ENCODE measurements at places on chromosomes 6 and 20.

GRCh38 chr6:53566755-53567154 is 21.9 kb upstream of the GCLC start:
- no peak for DNase-seq

DNA sequence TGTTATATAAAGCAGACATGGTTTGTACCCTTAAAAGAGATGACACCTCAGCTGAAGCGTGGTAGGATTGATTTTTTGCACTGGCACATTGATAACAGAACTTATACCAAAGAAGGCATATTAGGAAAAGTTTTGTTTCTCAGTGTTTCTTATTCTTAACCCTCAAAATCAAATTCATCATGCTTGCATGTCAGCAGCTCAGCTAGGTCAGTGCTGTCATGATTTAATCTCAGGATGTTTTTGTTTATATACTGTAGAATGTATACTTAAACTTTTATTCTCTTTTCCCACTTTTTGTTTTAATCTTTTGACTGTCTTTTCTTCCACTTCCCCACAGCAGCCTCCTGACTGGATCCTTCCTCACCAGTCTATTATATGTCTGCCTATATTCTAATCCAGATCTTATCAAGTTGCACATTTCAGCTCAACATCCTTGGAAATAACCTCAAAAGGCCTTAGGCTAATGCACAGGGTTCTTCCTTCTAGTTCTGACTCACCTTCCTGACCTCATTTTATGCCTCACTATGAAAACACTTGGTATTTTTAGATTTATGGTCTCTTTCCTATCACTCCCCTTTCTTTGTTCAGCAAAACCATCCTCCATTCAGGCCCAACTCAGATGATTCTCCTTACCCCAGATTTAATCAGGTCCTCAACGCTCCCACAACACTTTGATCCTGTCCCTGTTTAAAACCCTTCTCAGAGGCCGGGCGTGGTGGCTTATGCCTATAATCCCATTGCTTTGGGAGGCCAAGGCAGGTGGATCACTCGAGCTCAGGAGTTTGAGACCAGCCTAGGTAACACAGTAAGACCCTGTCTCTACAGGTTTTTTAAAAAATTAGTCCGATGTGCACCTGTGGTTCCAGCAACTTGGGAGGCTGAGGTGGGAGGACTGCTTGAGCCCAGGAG is 7.2 kb downstream of the HEBP2 start:
- DNase-seq = no peak

DNA sequence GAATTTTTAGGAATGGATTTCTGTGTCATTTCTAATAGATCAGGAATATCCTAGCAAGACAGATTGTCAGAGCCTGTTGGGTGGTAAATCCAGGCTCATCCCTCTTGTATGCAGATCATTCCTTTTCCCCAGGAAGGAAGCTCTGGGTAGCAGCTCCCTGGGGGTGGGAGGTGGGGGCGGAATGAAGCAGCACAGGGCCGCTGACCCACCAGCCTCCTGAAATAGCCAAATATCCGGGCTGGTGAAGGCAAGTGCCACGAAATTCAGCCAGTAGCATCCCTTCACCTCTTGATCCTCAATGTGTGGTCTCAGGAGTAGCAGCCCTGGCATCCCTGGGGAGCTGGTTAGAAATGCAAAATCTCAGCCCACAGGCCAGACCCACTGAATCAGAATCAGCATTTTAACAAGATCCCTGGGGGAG is 256.9 kb downstream of the LRFN2 start:
- DNase-seq = no peak

DNA sequence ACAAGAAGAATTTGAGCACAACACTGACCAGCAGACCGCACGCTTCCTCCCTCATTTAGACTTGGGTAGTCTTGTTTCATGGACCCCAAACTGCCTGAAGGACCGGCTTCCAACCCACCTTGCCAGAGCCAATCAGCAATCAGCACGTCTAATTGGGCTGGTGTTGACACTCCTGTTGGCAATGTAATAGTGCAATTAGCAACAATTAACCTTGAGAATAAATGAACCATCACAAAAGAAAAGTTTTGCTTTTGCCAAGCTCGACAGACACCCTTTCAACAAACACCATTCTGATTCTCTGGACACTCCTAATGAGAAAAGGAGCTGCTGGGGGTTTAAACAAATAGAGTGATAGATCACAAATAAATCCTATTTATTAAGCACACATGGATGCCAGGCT is 61.0 kb downstream of the EDN3 start:
- no peak for DNase-seq

DNA sequence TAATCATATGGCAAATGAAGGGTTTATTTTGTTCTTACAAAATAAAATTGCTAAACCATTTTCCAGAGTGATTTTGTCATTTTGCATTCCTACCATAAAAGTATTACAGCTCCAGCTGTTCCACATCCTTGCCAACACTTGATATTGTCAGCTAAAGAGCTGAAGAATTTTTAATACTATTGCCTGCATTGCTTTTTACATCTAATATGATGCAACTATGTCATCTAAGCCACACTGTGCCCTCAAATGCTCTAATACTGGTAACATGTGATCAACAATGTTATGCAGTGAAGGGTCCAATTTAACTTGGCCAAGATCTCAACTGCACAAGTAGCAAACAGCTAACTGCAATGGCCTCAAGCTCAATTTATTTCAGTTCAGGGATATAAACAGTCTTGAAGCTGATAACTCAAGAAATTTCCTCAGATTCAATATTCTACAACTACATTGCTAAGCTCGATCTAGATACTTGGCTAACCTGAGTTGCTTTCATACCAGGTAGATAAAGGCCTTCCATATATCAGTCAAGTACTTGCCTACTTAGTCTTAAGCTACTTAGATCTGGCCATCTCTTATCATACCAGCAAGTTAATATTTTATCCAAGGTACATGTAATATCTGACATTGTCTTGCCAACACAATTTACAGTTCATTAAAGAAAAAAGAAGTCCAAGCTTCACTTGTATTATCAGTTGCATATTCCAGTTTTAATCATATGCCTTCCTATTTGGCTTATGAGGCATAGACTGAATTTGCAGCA is 17.0 kb downstream of the AKIRIN2 start:
- DNase-seq = no peak

- DNase-seq = no peak
Measured at GRCh38 chr6:146775220-146775619, 176.4 kb downstream of the ADGB start.

DNA sequence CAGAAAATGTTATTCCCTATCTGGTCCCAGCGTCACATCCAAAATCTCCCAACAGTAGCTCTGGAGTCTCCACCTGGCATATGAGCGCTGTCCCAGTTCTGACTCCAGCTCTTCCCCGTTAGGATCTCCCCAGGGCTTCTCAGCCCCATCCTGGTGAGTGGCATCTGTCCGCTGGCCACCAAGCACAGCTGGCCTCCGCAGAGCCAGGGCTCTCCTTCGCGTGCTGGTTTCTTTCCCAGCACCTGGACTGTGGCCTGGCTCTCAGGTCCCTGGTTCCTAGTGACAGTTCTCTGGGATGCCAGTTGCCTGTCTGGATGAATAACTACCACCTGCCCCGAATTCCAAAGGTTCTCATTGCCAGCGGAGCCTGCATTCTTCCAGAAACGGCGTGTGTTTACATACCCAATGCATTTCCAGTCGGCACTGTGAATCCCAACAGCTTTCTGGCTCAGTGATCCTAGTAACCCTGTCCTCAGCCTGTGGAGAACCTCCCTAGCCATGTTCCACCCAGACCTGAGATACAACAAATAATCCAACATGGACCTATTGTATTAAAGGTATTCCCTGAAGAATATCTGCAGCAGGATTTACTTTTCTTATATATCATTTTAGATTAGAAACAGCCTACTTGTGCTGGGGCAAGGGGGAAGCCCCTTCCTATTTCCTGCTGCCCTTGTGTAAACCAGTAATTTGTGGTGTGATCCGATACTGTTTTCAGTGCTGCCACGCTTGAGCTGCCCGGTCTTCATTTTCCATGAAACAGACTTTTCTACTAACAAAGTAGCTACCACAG is 69.9 kb upstream of the PDE10A start:
- DNase-seq = no peak

- no peak for DNase-seq
Measured at GRCh38 chr6:3384241-3385143, 72.4 kb downstream of the SLC22A23 start.

- no peak for DNase-seq
Measured at GRCh38 chr6:16901782-16902181, 140.5 kb upstream of the ATXN1 start.
